Activated naive CD8-positive, alpha-beta T cell treated with anti-CD3 and anti-CD28 coated beads, Interleukin-2, amount 10 ng/mL, durations not matched to agents 7 days and 5 days (primary cell): ENCODE measurements at places on chromosomes 2 and 18. TPM values are rescaled to one million over a fixed set of nuclear protein-coding genes. Genes with fewer than 3 reads are reported as not detected.

The GPR35 gene
- 19.3 TPM for total RNA-seq

The SKOR2 gene
- not detected for total RNA-seq

The LHCGR gene
- not detected for total RNA-seq

The MTERF4 gene
- 88.1 TPM for total RNA-seq

The TUBA3E gene
- not detected for total RNA-seq
